ENCODE measurements at places on chromosomes 1 and 21.

GRCh38 chr1:107726860-107727259, 238.1 kb downstream of the VAV3 start:
- no peak for DNase-seq

- DNase-seq, result no peak
Observed at GRCh38 chr1:83130886-83131691, 867.8 kb downstream of the TTLL7 start.

DNA sequence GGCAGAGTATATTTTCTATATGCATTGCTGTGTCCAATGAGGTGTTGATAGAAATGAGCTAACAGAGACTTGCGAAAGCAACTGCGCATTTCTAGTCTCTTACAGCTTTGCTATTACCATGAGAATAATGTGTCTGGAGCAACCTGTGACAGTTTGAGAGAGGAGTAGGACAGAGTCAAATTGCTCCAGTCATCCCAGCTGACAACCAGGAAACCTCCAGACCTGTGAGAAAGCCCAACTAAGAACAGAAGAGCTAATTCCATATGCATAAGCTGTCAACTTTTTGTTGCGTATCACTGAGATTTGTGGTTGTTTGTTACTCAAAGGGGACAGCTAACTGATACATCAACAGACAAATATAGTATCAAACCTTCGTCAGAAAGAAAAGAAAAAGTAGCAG, 354.1 kb upstream of the LRRC7 start:
- no peak for DNase-seq

DNA sequence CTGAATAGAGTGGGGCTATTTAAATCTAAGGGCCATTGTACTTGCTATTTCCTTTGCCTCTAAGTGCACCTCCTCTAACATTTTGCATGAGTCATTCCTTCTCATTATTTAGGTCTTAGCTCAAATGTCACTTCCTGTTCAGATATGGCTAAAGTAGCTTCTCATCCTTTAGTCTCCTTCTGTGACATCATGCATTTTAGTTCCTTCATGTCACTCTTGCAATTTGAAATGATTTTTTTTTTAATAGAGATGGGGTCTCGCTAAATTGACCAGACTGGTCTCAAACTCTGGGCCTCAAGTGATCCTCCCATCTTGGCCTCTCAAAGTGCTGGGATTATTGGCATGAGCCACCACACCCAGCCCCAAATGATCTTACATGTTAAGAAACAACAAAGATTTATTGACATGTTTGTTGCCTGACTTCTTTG, 6.6 kb downstream of the TBX19 start:
- no peak for DNase-seq

DNA sequence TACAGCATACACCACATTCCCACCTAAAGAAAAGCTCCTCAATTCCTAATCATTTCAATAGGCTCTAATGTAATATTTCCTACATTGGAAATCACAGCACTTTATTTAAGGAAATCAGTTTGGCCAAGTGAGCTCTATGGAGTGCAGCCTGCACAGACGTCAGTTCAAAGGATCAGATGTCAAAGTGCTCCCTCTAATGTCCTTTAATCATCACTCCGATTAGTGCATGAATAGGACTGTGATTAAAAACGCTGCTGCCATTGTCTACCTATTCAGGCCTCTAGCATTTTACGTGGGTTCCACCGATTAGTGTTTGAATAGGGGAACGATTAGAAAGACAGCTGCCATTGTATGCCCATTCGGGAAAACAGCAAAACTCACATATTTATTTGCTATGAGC, 50.2 kb downstream of the DPYD start:
- DNase-seq, result no peak

GRCh38 chr1:41515131-41515678, 30.7 kb upstream of the EDN2 start:
- no peak for DNase-seq

GRCh38 chr1:200355801-200356200, 54.0 kb downstream of the ZNF281 start:
- no peak for DNase-seq

DNA sequence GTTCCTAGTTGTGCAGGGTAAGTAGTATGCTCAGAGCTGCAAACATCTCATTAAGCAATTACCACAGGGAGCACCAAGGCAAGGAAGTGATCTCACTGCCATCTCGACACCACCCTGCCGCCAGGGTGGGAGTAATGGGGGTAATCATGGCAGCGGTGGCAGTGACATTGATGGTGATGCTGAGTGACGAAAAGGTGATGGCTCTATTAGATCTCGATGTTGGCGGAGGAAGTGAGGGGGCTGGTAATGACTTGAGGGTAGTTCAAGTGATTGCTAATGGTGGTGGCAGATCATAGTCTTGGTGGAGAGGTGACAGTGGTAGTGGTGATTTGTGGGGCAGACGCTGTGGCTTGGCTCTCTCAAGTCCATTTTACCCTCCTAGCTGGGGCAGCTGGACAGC, 25.4 kb upstream of the TENT5B start:
- no peak for DNase-seq

DNA sequence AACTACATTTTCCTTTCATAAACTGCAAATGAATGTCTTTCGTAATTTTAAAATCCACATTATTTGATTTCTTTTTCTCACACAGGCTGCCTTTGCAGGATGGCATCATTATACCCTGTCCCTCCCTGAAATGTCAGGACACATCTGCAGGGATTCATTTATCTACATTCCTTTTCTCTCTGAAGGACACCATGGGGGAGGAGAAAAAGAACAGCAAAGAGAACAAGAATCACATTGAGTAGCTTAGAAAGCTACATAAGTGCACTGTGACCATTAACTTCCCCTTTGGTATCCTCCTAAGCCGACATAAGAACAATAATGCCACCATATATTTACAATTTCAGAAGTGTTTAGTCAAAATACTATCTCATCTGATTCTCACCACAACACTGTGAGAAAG, 129.5 kb downstream of the PIGK start:
- DNase-seq, result no peak

DNA sequence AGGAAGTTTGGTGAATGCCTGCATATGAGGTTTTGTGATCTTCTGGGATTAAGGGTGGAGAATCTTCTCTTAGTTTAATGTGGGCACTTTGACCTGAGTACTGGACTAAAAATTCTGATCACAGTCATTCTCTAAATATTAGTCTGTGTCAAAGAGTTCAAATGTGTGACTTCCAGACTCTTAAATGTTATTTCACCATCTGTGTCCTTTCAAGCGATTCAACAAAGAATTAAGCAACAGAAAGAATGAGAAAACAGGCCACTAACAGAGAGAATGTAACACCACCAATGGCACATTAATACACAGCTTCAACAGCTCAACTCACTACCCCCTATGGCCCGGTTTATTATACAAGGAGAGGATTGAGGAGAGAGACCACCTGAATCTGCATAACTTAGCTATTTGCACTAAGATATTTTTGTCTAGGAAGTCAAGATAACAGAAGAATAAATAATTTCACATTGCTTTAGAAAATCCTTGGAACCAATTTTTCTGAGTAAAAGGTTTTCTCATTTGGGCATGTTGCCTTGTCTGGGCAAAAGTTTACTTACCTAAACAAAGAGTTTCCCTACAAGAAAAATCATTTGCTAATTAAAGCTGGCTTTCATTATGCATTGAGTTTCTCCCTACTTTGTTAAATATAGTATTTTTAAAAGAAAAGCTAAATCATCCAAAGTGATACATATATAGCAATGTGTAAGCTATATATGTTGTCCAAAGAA, 1313.7 kb downstream of the NCAM2 start:
- DNase-seq, result no peak

DNA sequence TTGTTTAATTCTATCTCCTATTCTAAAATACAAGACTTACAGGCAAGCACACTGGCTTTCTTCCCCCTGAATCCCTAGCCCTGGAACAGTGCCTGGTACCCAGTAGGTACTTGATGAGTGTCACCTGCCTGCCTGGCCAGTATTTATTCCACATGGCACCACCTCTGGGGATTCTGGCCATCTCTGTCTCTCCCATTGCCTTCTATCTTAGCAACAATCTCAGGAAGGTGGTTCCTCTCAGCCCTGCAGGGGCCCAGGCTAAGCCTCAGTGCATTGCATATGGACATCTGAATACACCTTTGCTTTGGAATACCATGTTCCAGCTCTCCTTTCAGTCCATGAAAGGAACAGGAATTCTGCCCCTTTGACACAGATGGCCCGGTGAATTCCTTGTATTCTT, 81.0 kb downstream of the HIVEP3 start:
- DNase-seq, result no peak

- no peak for DNase-seq
Observed at GRCh38 chr1:58908561-58909560, 125.0 kb upstream of the JUN start.

DNA sequence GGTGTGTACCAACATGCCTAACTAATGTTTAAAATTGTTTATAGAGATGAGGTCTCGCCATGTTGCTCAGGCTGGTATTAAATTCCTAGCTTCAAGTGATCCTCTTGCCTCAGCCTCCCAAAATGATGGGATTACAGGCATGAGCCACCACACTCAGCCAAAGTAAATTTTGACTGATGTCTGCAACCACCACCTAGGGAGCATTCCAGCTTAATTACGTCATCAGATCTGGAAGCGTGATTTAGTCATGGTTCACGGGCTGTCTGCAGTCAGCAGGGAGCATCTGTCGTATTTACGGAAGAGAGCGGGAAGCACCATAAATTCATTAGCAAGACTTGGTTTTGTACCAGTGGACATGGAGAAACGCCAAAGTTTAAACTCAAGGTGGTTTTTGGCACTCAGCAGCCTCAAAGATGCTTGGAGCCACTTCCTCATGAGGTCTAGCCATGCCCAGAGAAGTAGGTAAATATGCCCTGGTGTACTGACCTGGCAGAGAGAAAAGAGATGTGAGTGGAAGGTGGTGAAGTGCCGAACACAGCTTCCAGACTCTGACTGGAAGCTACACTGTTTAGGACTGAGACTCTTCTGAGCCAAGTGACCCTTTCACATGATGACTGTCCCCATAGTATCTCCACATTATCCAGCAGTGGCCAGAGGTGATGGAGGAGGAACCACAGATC, 60.8 kb upstream of the SLC35F3 start:
- no peak for DNase-seq

DNA sequence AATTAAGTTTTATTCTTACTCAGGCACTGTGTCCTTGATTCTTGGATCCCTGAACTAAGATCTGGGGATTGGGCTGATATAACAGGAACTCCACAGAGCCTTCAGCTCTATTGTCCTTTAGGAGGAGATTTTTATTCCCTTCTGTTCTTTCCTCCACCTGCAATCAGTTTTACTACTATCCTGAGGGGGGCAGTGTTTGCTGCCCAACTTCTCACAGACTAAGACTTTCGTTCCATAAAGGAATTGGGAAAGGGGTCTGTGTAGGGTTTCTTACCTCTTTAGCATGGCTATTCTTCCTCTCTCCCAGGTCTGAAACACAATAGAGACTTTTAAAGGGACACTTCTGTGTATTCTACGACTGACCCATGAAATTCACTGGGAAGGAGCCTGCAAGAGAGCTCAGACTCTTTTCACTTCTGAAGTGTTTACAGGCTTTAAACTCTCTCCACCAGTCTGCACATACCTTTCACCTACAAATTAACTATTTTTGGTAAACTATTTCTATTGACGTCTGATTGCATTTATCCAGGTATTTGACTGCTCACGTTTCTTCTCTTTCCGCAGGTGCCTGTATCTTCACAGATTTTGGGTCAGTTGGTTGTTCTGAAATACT, 103.3 kb upstream of the DEPDC1 start:
- DNase-seq, result no peak

GRCh38 chr1:77927414-77927813, 39.0 kb downstream of the NEXN start:
- DNase-seq, result no peak

GRCh38 chr1:52520148-52520547, 32.7 kb downstream of the TUT4 start:
- DNase-seq, result no peak

DNA sequence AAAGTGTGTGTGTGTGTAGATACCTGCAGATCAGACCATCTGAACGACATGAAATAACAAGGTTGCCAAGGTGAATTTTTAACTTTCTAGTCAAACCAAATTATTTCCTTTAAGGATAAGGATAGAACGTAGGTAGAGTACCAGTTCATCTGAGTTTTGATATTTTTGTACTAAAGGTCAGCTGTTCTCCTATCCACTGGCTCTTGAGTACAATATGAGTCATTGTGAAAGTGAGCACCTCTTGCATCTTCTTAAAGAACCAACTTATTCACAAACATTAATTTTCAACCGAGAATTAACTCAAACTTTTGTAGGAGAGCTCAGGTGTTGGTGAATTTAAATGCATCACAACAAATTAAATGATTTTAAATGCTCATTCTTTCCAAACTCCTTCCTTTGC, 71.5 kb downstream of the IFI44 start:
- DNase-seq, result no peak

DNA sequence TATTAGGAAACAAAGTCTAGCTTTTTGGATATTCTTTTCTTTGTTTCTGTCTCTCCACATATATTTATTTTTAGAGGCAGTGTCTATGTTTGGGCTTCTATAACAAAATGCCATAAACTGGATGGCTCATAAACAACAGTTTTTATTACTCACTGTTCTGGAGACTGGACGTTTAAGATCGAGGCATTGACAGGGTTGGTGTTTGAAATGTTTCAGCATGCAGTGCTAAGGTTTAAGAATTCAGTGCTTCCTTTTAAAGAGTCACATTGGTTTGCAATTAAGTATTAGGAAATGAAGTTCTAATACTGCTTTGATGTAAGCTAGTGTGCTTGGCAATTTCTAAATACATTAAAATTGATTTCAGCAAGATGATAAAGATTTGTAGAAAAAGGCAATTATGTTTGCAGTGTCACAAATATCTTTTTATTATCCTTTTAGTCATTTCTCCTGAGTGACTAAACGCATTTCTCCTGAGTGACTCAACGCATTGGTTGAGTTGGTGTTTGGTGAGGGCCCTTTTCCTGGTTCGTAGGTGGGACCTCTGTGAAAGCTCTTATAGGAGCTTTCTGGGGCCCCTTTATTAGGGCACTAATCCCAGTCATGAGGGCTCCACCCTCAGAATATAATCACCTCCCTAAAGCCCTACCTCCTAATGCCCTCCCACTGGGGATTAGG, 317.0 kb downstream of the USP25 start:
- DNase-seq, result no peak

DNA sequence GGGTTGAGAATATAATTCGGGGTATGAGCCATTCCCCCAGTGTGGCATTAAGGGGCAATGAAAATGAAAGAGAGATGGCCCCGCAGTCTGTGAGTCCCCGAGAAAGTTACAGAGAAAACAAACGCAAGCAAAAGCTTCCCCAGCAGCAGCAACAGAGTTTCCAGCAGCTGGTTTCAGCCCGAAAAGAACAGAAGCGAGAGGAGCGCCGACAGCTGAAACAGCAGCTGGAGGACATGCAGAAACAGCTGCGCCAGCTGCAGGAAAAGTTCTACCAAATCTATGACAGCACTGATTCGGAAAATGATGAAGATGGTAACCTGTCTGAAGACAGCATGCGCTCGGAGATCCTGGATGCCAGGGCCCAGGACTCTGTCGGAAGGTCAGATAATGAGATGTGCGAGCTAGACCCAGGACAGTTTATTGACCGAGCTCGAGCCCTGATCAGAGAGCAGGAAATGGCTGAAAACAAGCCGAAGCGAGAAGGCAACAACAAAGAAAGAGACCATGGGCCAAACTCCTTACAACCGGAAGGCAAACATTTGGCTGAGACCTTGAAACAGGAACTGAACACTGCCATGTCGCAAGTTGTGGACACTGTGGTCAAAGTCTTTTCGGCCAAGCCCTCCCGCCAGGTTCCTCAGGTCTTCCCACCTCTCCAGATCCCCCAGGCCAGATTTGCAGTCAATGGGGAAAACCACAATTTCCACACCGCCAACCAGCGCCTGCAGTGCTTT, 9.4 kb downstream of the PROX1 start:
- no peak for DNase-seq

All from NCI-H187 (cell line).